Left renal pelvis (tissue), 4 donors: ENCODE measurements at places on chromosomes 2 and 18.

GRCh38 chr2:184562532-184562931 lies 35.8 kb upstream of the ZNF804A start:
- no peak for DNase-seq

DNA sequence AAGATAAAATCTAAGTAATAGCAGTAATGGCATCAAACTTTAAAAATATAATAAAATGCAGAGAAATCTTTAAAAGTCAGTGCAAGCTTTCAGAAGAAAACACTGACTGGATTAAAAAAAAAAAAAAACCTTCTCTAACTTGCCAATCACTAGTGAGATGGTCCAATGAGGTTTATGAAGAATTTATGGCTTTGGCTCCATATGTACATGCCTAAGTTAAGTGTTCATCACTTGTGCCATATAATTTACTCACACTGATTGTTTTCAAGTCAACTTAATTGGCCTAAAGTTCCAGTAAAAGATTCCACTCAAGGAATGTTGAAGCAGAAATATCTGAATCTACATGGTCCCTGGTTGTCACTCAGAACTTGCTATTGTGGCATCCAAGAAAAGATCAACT lies 40.7 kb upstream of the RAB27B start:
- no peak for DNase-seq

GRCh38 chr2:5367321-5367720 lies 324.9 kb upstream of the SOX11 start:
- no peak for DNase-seq

GRCh38 chr2:176120364-176121189 lies 1.9 kb upstream of the HOXD9 start:
- no peak for DNase-seq
